ENCODE measurements at places on chromosomes 3 and 15.

- no peak for DNase-seq
These were observed 60.7 kb downstream of the DUT start for GRCh38 chr15:48391950-48392349.

GRCh38 chr3:126984391-126985131 is 1.6 kb downstream of the PLXNA1 start:
- DNase-seq = no peak

- no peak for DNase-seq
These were observed 19.5 kb upstream of the FANCD2 start for GRCh38 chr3:10006762-10007090.

DNA sequence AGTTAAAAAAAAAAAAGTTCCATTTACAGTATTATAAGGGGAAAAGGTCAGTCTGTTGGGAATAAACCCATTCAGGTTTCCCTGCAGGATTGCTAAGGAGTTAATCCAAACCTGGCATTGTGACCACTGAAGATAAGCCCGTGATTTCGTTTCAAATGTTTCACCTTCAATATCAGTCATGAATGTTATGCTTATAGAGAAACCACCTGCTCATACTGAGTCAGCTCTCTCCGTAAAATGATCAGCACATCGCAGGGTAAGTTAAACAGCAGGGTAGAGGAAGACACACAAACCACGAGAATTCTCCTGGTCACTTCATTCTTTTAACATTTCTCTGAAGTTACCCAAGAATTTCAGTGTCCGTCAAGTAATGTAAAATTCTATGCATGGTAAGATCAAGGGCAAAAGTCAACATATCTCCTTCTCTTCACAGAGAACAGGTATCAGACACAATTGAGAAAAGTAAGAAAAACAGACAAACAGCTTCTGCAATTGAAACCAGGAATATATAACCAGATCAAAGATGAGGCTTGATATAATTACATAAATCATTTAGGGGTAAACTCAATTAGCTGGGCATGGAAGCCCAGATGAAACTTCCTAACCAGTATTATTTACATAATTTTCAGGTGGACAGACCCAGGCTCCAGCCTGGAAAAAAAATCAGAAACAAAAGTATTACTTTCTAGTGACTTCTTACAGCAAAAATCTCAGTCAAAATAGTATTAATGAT is 67.6 kb upstream of the ARHGEF3 start:
- peak; percentile 41 for DNase-seq

GRCh38 chr3:194046995-194047645 is 88.8 kb upstream of the HES1 start:
- DNase-seq = no peak

DNA sequence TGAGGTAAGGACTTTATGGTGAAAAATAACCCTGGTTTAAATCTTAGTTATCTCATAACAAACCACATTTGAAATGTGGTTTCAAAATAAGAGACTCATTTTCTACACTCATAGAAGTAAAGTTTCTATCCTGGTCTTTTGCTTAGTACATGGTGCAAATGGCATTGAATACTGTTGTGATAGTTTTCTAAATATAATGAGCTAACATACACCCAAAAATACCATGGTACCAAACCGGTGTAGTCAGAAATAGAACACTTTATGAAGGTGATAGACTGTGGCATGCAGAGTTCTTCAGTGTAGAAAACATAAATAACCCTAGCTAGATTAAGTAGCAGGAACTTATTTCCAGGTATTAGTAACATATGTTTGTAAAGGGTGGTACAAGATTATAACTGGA is 629.4 kb downstream of the PLOD2 start:
- DNase-seq = no peak

DNA sequence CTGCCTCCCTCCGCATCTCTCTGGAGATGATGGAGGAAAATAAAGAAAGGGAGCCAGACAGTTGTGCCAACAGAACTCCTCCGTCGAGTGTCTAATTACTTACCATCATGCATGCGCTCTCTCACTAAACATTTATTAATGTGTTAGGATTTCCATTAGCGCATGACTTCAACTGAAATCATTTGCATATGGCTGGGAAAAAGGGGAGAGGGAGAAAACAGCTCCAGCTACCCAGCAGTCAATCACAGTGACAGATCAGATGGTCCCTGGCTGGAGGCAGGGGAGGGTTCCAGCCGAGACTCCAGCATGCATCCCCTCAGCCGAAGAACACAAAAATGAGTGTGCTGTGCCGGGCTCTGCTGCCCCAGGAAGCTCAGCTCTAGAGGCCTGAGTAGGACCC is 6.8 kb upstream of the RHO start:
- DNase-seq = no peak

GRCh38 chr15:81072551-81072950 is 61.5 kb upstream of the CFAP161 start:
- no peak for DNase-seq

DNA sequence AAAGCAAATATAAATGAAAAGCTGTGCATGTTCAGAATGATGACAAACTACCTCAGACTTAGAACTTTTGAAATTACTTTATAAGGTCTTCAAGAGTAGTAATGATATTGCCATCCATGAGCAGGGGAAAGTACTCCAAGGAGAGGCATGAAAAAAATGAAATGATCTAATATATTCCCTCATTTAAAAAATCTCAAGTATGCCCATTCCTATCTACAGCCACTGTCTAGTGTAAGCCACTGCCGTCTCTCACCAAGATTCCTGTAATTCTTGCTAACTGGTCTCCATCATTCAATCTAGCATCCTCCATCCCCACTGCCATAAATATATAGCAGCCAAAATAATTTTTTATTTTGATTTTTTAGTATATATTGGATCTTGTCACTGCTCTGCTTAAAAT is 258.8 kb downstream of the PLOD2 start:
- no peak for DNase-seq

DNA sequence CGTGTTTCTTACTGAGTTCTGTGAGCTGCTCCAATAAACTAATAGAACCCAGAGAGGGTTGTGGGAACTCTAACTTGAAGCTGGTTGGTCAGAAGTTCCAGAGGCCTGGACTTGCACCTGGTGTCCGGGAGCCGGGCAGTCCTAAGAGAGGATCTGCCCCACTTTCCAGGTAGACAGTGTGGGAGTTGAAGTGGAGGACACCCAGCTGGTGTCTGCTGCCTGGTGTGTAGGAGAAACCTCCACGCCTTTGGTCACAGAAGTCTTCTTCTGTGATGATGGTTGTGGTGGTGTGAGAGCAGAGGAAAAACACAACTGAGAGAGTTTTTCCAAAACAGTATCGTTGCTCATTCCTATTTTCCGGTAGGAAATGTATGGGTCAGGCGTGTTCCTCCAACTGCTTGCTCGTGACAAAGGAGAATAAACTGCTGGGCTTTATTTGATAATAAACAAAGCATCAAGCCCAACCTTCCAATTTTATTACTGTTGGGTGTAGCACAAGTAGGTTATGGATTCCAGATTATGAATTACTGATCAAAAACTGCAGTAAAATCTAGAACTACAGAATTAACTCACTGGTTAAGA is 137.0 kb downstream of the KLF13 start:
- no peak for DNase-seq

DNA sequence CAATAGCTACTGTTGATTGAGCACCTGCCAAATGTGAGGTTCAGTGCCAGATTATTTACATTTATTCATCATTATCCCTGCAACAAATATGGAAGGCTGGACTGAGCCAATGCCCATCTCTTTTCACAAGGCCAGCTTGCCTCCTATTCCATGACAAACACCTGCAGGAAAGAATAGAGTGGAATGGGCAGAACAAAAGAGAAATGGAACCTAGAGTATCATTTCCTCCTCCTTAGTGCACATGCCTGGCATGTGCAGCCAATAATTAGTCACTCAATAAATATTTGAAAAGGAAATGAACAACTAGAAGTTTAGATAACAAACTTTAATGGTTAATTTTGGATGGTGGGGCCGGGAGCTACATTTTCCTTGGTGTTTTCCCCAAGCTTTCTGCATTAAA is 61.4 kb upstream of the MYRIP start:
- DNase-seq = peak; percentile 6
